ENCODE measurements at places on chromosomes 5 and 9.

GRCh38 chr5:55904152-55904551 lies 53.0 kb downstream of the IL31RA start:
- no peak for DNase-seq

- no peak for DNase-seq
Measured at GRCh38 chr5:131671409-131671808, 36.4 kb upstream of the RAPGEF6 start.

DNA sequence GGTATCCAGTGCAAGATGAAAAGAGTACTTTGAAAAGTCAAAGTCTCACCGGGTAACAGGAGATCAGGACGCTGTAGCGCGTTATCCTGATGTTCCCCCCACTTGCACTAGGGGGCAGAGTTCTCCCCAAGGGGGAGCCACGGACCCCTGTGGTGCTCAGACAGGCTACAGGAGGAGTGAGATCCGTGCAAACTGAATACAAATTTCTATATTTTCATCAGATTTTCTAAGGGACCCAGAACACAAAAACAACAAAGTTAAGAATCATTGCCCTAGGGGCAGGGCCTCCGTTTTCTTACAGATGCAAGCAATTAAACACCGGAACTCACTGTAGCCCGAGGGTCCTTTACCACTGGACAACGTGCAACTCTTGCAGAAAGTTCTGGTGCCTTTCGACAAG lies 2.0 kb downstream of the MYO10 start:
- no peak for DNase-seq

GRCh38 chr5:74126294-74126693 lies 500.3 kb downstream of the ARHGEF28 start:
- no peak for DNase-seq

- DNase-seq, result no peak
Measured at GRCh38 chr9:209143-209758, 5.4 kb upstream of the DOCK8 start.

- DNase-seq, result no peak
Measured at GRCh38 chr5:14153071-14153864, 10.1 kb downstream of the TRIO start.

DNA sequence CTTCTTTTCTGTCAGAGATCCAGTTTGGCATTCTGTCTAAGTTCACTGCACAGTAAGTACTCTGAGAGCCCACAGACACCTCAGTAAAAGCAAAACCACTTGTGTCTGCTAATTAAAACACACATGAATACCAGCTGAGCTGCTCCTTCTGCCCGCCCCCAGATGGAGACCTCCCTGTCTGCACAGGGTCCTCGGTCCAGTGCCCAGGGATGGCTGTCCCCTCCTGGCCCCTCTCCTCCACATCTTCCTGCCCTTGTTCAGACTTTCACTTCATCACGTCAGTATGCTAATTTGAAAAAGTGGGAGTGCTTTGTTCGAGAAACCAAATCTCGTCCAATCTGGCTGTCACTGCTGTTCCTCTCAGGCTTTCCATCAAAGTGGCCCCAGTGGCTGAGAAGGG lies 43.5 kb downstream of the LIX1 start:
- no peak for DNase-seq

Data from stimulated activated naive CD4-positive, alpha-beta T cell (primary cell).